ENCODE measurements at places on chromosomes 5 and 9.

GRCh38 chr9:97304586-97304985, 2.9 kb upstream of the CCDC180 start:
- DNase-seq, result no peak

DNA sequence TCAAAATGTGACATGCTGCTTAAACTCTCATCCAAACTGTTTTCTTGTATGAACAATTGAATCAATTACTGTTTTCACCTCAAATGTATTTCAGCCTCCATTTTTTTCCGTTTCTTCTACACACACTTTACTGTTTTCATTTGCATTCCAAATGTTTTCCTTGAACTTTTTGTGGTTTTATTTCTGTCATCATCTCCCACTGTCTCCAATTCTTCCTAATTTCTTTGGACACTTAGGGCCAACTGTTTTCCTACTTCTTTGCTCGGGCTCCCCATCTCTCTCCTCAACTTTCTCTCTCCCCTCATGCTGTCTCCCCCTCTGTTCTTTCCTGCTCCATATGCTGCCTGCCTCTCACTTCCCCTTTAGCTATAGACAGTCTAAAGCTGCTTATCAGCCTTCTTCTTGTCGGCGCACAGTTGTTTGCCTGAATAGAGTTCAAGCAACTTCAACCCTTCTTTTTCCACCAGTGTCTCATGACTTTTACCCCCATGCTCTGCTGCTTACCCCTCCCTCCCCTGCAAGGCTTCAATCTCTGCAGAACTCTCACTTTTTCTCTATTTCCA, 443.4 kb downstream of the DTWD2 start:
- DNase-seq, result no peak

GRCh38 chr9:73118898-73119554, 32.6 kb upstream of the ANXA1 start:
- peak; percentile 87 for DNase-seq

DNA sequence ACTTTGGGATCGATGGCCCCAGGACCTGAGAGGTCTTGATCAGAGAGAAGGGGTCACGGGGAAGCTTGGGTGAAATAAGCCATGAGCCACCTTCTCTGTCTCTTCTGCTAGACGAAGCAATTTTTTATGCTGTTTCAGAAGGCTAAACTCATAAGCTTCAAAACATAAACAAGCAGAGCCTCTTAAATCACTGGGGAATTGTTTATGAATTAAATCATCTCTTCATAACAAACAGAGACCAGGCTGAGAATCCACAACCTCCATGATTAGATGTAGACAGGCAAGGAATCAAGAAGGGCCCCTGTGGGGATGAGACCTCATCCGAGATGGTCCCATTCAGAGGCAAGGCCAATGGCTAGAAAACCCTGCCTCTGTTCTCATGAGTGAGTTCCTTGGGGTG, 21.7 kb upstream of the TCOF1 start:
- DNase-seq, result no peak
